Stimulated activated CD4-positive, alpha-beta T cell treated with anti-CD3 and anti-CD28 coated beads, Interleukin-1b, Interleukin-23, amount 100 ng/mL, for 24 hours (primary cell): ENCODE measurements at places on chromosomes 1 and 21.

GRCh38 chr1:40981691-40982448, 2.4 kb downstream of the CTPS1 start:
- no peak for DNase-seq

DNA sequence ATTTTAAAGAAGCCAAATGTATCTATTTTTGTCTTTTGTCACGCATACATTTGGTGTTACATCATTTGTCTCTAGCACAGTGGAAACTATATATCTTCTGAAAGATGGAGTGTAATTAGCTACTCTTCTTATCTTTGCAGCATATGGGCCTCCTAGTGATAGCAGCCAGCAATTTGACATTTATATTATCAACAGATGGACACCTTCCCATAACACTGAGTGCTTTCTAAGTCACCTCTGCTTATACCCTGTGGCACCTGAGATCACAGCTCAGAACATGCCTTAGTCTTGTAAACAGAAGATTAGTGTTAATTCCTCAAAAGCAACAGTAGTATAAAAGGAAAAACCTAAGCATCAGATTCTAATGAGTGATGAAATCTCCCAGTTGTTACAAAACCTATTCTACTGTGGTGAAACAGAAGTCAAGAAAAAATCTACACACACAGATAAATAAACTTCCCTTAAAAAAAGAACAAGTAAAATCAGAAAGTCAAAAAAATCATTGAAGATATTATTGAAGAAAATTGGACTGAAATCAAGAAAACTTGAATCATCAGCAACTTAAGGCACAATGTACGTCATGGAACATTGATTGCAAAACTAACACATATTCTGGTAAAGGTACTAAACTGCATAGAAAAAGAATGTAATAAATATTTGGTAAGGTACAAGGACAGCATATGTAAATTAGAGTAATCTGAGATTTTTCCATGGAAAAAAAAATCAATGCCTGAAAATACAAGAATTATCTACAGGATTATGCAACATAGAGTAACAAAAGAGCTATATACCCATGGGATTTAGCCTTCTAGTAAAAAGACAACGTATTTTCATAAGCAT, 61.7 kb downstream of the KCNT2 start:
- DNase-seq: no peak

DNA sequence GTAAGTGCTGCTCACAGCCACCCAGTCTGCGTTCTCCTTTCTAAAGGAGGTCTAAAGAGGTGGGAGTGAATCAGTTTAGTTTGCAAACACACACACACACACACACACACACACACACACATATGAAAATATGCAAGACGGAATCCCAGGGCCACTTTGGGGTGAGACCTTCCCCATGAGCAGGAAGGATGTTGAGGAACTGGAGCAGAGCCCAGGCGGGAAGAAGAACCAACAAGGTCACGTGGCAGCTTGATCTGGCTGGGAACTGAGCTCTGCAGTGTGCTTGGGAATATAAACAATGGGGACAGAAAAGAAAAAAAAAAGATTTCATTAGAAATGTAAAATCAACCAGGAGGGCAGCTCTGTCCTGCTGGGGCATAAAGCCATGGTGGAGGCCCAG, 32.6 kb downstream of the OR2G3 start:
- no peak for DNase-seq

DNA sequence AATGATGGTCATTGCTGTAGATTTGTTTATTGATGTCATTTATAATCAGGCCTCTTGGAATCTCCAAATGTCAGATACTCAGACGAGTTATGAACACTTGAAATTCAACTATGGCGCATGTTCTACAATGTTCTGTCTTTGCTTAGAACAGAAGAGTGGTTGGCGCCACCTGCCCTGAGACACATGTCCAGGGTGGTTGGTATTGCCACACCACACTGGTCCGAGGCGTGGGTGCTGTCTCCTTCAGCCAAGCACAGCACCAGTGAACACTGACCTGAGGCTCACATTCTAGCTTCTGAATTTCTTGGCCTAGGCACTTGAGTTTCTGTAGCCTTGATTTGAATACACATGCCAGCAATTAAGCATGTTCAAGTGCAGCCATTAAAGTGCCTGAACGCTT, 10.1 kb upstream of the BMP8A start:
- DNase-seq: no peak

DNA sequence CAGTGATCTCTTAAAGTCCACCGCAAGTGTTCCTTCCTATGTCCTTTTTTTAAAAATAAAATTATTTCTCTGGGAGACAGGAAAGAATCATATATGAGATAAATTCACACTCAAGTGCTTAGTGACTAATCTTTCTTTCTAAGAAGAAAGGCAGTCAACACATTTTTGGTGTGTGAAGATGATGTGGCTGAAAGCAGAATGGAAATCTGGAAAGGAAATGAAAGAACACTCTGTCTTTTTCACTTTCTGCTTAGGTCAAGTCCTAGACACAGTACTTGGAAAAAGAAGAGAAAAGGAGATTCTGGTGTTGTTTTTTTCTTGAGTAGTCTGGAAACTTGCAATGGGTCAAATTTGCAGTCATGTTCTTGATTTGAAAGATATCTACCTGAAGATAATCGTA, 45.5 kb upstream of the PRRX1 start:
- no peak for DNase-seq

DNA sequence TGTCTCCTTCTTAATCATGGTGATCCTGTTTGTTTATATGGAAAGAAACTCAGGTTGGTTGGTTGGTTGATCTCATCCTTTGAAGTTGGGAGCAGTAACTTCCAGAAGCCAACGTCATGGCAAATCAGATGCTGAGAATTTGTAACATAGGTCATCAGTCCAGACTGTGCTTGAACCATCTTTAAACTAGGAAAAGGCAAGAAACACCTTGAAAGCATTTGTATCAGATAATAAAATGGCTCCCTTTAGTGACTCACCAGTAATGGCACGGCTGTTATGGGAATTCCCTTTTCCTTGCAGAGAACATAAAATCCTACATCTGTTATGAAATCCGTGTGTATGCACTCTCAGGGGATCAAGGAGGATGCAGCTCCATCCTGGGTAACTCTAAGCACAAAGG, 58.1 kb downstream of the SERBP1 start:
- no peak for DNase-seq

- no peak for DNase-seq
These were observed 46.1 kb downstream of the NME7 start for GRCh38 chr1:169321539-169321938.

DNA sequence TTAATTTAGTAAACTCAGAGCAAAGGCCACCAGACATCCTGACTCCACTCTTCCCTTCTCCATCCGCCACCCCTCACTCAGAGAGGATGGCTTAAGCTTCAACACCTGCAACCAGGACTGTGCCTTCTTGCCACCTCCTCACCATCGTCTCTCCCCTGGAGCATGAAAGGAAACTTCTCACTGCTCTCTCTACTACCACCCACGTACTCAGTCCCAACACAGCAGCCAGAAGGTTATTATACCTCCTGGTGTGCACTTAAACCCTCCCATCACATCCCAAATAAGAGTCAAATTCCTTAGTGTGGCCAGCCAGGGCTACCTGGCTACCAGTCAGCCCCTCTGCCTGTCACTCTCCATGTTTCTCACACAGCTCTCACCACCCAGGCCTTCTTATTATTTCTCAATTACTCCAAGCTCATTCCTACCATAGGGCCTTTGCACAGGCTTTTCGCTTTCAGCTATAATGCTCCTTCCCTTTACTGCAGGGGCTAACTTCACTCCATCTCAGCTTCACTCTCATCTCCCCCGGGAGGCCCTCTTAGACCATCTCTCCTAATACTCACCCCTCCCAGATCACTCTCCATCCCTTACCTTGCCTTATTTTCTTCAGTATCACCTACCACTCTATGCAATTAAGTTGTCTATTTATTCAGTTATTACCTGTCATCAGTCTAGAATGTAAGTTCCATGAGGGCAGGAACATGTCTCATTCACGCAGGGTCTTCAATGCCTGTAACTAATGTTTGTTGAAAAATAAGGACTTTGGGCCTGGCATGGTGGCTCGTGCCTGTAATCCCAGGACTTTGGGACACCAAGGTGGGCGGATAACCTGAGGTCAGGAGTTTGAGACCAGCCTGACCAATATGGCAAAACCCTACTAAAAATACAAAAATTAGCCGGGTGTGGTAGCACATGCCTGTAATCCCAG, 137.5 kb downstream of the TOMM20 start:
- DNase-seq: no peak

GRCh38 chr1:223647249-223647648, 18.3 kb downstream of the CAPN8 start:
- no peak for DNase-seq

DNA sequence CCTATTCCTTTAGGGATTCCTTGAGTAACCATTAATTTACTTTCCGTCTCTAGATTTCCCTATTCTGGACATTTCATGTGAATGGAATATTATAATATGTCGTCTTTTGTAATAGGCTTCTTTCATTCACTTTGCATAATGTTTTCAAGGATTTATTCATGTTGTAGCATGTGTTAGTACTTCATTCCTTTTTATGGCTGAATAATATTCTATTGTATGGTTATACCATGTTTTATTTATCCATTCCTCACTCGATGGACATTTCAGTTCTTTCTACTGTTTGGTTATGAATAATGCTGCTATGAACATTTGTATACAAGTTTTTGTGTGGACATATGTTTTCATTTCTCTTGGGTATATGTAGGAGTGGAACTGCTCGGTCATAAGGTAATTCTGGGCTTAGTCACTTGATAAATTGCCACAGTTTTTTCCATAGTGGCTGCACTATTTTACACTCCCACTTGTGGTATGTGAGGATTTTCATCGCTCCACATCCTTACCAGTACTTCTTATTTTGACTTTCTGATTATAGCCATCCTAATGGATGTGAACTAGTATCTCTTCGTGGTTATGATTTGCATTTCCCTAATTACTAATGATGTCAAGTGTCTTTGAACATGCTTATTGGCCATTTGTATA, 17.7 kb downstream of the PPP2R5A start:
- DNase-seq: no peak
